ENCODE measurements at places on chromosomes 7 and 10.

DNA sequence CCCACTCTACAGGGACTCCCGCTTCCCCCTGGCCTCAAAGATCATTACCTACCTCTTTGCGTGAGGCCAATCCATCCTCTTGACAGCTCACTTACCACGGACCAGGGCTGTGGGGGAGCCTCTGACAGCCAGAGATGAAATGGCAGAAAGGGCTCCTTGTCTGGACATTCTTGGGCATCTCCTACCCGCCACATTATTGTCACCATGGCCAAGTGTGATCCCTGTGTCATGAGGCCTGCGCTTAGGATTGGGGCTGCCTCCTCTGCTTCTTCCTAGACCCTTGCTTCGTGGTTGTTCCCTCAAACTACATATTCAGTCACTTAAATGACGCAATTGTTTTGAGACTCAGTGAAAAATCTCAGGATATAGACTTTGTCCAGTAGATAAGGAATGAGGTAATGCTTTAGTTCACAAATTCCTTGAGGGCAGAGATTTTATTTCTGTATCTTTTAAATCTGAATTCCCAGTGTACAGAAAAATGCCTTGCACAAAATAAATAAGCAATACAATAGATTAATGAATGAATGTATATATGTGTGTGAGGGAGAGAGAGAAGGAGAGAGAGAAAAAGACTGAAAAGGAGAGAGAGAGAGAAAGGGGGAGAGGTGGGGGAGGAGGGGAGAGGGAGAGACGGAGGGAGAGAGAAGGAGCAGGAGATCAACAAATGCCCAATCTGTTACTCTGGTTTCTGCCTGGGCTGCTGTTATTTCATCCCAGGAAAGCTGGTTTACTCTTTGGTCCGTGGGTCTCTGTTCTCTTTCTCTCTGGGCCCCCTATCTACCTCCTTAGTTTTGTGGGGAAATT, 159.0 kb downstream of the PLXNA4 start:
- no peak for DNase-seq

GRCh38 chr7:14673202-14673601, 229.3 kb downstream of the DGKB start:
- no peak for DNase-seq

DNA sequence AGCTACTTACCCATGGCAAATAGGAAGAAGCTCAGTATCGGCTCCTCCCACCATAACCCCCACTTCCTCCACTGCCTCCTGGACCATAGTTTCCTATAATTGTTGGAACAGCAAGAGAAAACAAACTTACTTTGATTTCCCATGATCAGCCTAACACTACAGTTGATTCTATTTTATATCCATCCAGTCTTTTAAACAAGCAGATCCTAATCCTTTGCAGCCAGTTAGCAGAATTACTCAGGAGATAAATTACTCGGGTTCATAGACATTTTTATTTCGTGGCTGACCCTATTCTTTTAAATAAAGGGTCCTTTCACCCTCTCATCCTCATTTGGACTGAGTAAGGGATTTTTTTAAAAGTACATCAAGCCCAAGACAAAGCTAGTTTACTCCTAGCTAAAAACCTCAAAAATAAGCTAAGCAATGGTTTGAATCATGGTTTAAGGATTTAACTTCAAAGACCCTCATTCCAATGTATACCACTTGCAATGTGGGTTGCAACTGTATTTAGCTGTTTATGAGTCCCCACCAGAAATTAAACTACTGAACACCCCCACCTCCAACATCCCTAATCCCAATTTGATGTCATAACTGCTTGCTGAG, 8.0 kb downstream of the HNRNPA2B1 start:
- DNase-seq, result no peak

- peak; percentile 88 for DNase-seq
These were observed 11.6 kb upstream of the FFAR4 start for GRCh38 chr10:93554760-93555432.

GRCh38 chr7:114874170-114874569, 47.7 kb upstream of the MDFIC start:
- no peak for DNase-seq

DNA sequence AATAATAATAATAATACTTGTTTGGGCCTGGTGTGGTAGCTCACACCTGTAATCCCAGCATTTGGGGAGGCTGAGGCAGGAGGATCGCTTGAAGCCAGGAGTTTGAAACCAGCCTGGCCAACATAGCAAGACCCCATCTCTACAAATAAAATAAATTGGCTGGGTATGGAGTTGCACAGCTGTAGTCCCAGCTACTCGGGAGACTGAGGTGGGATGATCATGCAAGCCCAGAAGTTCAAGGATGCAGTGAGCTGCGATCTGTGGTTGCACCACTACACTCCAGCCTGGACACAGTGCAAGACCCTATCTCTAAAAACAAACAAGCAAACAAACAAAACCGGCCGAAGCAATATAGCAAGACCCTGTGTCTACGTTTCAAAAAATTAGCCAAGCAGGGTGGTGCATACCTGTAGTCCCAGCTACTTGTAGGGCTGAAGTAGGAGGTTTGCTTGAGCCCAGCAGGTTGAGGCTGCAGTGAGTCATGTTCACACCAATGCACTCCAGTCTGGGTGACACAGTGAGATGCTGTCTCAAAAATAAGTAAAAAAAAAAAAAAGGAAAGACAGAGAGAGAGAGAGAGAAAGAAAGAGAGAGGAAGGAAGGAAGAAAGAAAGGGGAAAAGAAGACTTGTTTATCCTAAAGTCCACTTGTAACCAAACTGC, 85.6 kb upstream of the KDM7A start:
- DNase-seq, result no peak

GRCh38 chr10:99280472-99280871, 44.8 kb upstream of the HPSE2 start:
- DNase-seq, result no peak

- DNase-seq, result no peak
These were observed 88.5 kb upstream of the DIP2C start for GRCh38 chr10:777913-778479.

DNA sequence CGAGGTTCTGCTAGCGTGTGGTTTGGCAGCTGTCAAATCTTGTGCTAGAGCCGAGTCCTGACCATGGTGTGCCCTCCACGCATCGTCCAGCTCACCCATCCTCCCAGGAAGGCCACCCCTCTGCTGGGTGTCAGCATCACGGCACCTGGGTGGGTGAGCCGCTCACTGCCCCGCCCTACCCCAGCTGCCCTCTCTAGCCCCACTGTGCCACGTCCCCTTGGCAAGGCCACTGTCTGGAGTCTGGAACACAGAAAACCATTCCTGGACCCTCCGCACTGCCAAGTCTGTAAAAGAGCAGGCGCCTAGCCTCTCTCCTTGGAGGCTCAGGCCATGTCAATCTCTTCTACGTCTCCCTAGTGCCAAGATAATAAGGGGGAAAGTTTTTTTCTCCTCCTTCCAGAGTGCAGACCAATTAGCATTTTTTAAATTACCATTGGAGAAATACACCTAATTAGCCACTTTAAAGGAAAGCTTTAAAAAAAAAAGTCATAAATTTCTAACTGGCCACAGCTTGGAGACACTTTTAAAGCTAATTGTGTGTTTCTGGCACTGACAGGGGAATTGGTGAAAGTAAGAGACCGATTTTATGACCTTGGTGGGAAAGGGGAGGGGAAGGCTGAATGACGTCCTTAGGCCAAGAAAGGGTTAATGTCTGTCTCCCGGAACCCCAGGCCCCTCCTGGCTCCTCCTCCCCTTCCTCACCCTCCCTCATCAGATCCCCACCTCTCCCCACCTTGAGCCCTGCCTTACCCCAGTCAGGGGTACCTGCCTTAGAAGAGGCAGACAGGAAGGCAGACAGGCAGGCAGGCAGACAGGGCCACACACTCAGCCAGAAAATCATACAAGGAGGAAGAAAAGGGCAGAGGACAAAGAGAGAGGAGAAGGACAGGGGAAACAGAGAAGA, 151.2 kb downstream of the PLXNA4 start:
- DNase-seq, result no peak

- no peak for DNase-seq
These were observed 62.7 kb upstream of the FZD1 start for GRCh38 chr7:91201442-91202113.

DNA sequence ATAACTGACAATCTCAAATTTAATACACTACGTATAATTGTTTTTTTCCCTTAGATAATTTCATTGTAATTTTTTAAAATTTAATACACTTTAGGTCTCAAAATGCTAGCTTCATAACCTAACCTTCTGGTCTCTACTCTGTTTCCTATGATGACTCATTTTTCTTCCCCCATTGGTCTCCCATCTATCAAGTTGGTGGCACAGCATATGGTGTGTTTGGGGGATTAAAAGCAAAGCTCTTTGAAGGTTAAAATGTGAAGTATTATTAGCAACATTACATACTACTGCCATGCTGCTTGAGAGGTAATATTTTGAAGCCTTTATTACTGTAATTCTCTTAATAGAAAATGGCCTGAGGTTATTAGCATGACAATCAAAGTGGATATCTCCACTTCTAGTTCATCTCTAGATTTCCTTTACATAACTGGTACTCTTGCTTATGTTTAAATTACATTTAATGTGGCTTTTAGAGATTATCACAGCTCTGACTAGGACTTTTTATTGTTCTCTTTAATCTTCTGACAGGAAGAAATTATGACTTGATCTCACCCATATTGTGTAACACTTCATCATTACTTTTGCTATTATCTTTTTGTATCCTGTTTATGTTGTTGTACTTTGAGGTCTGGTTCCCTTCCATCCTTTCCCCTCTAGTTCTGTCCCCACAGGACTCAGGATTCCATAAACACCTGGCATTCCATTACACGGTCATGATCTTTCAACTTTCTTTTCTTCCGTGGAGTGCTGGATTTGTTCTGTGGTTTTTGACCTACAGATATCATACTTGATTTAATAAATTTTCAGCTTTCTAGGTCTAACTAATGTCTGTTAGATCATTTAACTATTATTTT, 185.1 kb downstream of the SEMA3D start:
- no peak for DNase-seq

- DNase-seq, result no peak
These were observed 24.9 kb upstream of the KNDC1 start for GRCh38 chr10:133135116-133135465.

- no peak for DNase-seq
These were observed 55.2 kb upstream of the C10orf71 start for GRCh38 chr10:49243610-49244283.

GRCh38 chr10:3980660-3981059, 195.7 kb upstream of the KLF6 start:
- DNase-seq, result no peak

GRCh38 chr7:64875258-64875657, 27.8 kb upstream of the ZNF273 start:
- DNase-seq, result no peak

DNA sequence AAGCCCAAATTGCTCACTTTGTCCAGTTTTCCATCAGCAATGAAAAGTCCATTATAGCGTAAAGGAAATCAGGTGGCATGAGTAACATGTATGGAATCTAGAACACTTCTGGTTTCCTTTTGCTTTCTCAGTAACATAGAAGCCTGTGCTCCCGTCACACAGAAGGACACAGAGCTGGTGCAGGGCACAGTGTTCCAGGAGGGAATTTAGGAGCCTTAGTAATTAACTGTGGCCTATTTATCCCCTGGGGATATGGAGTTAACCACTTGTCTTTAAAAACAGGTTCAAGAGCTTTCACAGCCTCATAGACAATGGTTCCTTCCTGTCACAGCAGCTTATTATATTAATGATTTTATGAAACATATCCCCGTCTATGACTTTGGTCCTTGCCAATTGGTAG, 189.9 kb downstream of the NEBL start:
- DNase-seq, result peak; percentile 38

GRCh38 chr10:63267414-63268148, 134.5 kb downstream of the NRBF2 start:
- peak; percentile 63 for DNase-seq

- DNase-seq, result no peak
These were observed 411.8 kb downstream of the ARL4A start for GRCh38 chr7:13099154-13099795.

- DNase-seq, result no peak
These were observed 201.8 kb upstream of the ZMIZ1 start for GRCh38 chr10:78866731-78867554.

DNA sequence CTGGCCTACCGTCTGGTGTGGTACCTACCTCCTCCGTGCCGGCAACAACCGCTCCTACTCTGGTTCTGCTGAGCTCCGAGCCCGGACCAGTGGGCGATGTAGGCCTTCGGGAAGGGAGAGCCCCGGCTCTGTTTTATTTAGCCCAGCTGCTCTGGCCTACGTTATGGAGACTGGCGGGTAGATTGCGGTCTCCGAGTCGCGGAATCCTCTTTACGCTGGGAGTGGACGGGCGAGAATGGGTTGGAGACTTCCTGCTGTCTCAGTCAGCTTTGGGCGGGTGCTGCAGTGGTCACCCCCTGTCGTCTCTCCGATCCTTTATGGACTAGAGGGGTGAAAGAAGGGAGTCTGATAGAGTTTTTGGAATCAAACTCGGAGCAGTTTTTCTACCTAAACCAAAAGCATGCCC, 406 bp downstream of the CBLL1 start:
- no peak for DNase-seq

- DNase-seq, result no peak
These were observed 707 bp downstream of the PTER start for GRCh38 chr10:16437540-16437894.

- peak; percentile 64 for DNase-seq
These were observed 115.0 kb downstream of the EGFR start for GRCh38 chr7:55133630-55134358.

GRCh38 chr10:24080207-24080606, 128.7 kb upstream of the KIAA1217 start:
- DNase-seq, result no peak

DNA sequence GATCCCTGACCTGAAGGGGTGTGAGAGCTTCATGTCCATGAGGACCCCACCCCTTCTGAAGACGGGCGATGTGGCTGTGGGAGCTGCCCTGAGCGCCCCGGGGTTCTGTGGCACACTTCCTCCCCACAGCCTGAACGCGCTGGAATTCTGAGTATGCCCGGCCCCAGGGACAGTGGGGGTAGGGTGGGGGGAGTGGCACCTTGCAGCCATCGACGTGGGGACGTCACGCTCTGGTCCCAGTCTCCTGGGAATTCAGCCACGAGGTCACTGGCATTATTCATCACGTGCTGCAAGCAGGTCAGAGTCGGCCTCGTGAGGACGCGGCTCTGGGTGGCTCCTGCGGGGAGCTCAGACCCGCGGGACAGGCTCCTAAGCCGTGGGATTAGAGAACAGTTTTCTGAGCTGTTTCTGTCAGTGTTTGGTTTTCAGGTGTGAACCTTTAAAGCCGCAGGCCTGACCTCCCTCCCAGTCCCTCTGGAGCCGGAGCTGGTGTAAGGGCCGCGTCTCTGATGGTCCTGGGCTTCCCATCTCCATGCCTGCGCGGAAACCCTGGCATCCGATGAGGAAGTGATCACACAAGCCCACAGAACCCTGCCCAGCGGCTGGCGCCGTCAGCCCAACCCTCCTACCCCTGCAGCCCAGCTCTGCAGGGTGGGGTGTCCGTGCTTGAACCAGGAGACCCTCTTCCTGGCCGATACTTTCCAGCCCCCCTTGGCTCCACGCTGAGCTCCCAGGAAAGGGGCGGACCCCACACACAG, 16.1 kb downstream of the GPR146 start:
- peak; percentile 59 for DNase-seq

DNA sequence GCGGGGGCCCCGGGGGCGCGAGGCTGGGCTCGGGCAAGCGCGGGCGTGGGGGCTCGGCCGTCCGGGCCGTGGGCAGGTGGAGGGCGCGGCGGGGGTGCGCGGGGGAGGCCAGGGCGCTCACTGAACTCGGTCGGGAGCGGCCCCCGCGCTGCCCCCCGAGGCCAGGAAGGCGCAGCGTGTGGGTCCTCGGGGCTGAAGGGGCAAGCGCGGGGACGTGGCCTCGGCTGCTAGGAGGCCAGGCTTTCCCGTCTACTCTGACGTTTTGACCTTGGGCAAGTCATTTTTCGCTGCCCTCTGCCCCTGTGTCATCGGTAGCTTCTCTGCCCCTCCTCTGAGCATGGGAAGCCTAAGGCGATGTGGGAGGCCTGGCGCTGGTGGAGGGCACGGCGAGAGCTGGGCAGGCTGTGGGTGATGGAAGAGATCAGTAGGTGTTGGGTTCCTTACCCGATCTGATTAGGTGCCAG, 441 bp downstream of the FBH1 start:
- peak; percentile 40 for DNase-seq

Measured in ELF-1 (cell line).